ENCODE measurements at places on chromosomes 6 and 20. TPM values are rescaled to one million over a fixed set of nuclear protein-coding genes. Genes with fewer than 3 reads are reported as not detected.

The F13A1 gene
- total RNA-seq, result 64.0 TPM

The PLCB4 gene
- total RNA-seq, result 31.8 TPM

The POPDC3 gene
- 59.5 TPM for total RNA-seq

The ULBP3 gene
- total RNA-seq, result 0.81 TPM

The PKIB gene
- not detected for total RNA-seq

The RIMS4 gene
- total RNA-seq, result 0.10 TPM

The ALDH8A1 gene
- total RNA-seq, result 0.19 TPM

The FYN gene
- total RNA-seq, result 36.2 TPM

The RAMACL gene
- 0.77 TPM for total RNA-seq

The VSX1 gene
- total RNA-seq, result not detected

The FAM8A1 gene
- 17.3 TPM for total RNA-seq

The MAP3K5 gene
- total RNA-seq, result 30.1 TPM

The ERGIC3 gene
- 101 TPM for total RNA-seq

The APCDD1L gene
- total RNA-seq, result 1.0 TPM

The OR2H2 gene
- not detected for total RNA-seq

The MDN1 gene
- total RNA-seq, result 18.5 TPM

The SLC17A3 gene
- not detected for total RNA-seq

The SPTLC3 gene
- total RNA-seq, result 7.9 TPM
